ENCODE measurements at places on chromosomes 11 and 22.

DNA sequence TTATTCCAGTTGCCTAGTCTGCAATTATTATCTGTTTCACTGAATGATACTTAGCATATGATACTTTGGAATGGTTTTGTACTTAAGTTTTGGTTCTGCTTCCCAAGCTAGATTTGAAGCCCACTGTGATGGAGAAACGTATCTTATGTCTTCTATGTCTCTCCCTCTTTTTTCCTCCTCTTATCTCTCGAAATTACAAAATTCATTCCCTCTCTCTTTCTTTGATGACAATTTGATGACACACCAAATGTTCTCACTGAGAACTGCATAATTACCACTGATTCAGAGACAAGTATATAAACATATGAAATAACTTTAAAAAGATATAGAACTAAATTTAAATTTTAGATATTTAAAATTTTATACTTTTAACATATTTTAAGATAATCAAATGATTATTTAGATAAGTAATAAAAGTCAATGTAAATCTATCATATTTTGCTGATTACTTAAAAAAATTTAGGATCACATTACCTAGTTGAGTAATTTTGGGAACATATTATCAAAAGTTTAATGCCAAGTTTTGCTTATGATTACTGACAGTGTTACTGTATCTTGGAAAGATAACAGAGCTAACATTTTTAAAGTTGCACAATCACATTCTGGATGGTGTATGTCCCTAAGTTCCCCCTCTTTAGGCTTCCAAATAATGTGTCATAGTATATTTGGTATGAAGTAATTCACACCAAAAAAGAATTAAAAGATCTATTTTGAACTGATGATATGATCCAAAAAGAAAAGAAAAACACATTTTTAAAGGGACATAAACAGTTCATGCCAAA is 255.3 kb downstream of the SBF2 start:
- no peak for DNase-seq

- DNase-seq, result no peak
These were observed 5.7 kb downstream of the SIRT3 start for GRCh38 chr11:230431-230830.

- DNase-seq, result no peak
These were observed 16.6 kb downstream of the OR10D3 start for GRCh38 chr11:124199702-124200101.

- no peak for DNase-seq
These were observed 52.7 kb downstream of the RTL6 start for GRCh38 chr22:44445307-44445680.

- DNase-seq, result no peak
These were observed 56.6 kb downstream of the LINC01488 start for GRCh38 chr11:69537855-69538640.

- no peak for DNase-seq
These were observed 380.1 kb downstream of the SHANK2 start for GRCh38 chr11:70872299-70872698.

- DNase-seq, result no peak
These were observed 28.3 kb upstream of the WNT11 start for GRCh38 chr11:76234416-76235232.

DNA sequence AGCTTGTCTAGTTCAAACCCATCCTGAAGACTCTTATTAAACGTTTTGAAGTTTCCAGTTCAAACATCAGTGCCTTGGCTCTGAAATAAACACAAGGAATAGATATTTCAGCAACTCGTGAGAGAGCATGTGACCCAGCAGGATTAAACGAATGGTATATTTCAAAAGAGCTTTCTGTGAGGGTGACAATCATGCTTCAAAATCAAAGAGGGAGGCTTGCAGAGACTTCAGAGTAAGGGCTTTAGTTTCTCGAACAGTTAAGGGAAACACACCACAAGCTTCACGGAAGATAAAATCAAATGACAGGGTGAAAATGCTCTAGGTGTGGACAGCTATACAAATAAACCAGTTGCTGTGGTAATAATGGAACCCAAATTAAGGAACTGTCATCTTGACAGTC is 1.4 kb downstream of the HPS4 start:
- no peak for DNase-seq

DNA sequence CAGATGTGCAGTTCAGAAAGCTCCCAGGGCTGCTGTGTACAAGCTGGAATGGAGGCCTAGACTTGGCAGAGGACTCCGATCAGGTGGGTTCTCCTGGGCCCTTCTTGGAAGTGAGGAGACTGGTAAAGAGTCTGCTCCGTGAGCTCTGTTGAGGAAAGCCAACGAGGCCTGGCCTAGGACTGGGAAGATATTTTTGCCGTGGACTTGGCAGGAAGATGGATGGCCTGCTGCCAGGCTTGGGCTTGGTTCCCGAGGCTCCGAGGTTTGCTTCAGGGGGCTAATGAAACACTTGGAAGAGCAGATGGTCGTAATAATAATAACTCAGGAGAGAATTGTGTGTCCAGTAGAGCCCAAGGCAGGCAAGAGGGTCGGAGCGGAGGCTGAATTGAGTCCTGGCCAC is 3.9 kb downstream of the GALR3 start:
- no peak for DNase-seq

DNA sequence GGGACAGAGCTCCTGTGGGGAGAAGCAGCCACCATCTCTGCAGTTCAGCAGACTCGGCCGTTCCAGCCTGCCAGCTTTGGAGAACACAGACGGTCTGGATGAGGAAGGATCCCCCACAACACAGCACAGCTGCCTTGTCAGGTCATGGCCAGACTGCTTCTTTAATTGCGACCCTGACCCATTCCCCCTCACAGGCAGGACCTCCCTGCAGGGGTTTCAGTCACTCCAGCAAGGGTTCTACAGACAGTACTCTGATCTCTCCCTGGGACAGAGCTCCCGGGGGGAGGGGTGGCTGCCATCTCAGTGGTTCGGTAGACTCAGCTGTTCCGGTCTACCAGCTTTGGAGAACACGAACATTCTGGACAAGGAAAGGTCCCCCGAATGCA is 173.5 kb downstream of the TTC28 start:
- no peak for DNase-seq

DNA sequence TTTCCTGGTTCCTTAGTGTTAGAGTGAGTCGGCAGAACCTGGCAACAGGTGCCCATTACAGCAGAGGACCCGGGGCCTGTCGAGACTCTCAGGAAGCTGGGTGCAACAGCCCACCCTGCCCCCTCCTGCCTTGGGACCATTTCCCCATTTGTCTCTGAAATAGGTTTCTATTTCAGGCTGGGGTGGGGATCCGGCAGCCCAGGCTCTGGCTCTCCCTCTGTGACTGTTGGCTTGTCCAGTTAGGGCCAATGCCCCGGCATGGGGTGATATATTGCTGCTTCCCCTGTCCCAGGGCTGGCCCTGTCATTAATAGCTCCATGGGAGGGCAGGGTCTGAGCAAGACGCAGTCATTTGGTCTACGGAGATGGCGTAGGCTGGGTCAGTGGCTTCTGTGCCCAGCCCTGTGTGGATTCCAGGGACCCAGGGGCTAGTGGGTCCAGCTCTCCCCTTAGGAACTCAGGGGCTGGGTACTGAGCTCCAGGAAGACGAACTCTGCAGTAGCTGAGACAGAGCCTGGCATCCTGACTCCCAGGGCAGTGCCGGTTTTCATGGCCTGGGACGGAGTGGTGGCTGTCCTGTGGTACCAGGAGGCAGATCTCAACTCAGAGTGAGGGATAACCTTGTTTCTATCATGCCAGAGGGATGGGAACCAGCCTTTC is 2.7 kb downstream of the P2RY6 start:
- no peak for DNase-seq

DNA sequence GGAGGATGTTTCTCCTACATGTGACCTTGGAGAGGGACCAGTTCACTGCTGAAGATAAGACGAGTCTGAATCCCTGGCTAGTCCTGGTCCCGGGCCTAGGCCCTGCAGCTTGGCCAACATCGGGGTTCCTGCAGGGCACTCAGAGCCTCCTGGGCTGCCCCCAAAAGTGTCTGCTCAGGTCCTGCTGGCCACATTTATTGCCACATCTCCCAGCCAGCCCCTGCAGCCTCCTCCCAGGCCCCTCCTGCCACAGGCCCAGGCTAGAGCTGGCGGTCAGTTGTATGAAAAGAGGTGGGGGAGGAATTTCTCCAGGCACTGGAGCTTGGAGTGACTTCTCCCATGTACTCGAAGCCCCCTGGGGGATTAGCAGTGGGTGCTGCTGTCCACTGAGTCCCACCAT is 56.5 kb upstream of the PPARA start:
- no peak for DNase-seq

DNA sequence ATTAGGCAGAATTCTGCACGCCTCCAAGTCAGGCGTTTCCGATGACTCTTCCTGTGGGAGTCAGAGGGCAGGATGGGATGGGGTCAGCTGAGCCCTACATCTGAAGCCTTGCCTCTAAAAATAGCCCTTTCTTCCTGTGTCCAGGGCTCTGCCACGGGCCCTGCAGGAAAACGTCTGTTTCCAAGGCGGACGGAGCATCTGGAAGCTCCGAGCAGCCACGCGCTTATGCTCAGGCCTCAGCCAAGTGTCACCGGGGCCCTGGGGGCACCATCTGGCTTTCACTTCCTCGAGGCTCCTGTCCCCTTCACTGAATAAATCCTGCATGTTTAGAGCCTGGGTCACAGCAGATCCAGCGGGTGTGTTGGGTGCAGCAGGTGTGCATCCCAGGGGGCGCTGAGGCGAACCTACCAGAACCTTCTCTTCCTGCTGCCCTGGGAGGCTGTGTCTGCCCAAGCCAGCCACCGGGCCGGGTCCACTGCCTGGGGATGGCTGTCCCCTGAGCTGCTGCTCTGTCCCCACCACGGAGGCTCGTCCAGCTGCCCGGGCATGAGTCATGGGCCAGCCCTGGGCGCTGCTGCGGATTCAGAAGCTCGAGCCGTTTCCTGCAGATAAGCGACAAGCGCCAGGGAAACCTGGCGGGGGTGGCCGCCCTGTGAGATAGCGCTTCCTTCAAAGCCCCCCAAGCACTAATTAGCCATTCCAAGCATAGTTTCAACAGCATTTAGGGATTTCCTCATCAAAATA is 32.0 kb upstream of the LINC01488 start:
- DNase-seq, result no peak

DNA sequence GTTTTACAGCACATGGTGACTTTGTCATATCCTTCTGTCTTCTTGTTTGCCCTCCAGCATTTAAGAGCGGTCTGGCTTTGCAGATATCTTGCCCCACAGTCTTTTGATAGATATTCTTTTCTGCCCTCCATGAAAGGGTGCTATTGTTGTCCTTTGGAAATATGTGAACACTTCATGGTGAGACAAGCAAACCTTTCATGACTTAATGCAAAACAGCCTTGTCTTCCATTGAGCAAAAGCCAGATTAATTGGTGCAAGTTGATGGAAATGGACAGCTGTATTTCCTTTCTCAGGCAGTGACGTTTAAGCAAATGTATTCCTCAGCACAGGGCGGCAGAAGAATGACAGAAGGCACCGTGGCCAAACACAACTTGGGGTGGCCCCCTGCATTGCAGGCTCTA is 4.4 kb downstream of the DCPS start:
- no peak for DNase-seq

DNA sequence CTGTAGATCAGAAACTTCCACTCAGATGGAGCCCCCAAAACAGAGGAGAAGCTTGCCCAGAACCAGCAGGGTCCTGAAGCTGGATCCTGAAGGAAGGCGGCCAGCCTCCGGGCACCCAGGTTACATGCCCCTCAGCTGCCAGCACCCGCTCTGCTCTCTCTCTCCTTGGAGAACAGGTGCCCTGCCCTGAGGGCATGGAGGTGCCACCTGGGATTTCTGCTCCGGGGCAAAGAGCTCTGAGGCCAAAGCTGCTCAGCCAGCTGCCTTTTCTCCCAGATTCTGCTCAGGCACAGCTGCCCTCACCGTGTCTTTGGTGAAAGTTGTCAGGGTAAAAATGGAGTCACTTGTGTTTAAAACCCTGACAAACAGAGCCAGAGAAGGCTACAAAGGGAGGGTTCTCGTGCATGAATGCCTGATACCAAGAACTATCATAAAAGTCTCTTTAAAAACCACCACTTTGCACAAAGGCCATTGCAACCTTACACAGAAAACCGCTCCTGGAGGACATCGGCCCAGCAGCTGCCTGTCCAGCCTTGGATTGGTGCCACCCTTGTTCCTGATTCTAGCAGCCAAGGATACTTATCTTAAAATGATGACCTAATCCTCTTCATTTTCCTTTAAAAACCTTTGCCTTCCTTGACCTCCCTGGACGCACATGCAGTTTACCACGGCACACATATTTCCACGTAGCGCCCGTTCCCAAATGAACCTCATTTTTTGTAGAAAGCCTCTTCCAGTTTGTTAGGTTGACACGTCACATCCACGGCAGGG is 140.0 kb downstream of the CACNA1I start:
- DNase-seq, result no peak

DNA sequence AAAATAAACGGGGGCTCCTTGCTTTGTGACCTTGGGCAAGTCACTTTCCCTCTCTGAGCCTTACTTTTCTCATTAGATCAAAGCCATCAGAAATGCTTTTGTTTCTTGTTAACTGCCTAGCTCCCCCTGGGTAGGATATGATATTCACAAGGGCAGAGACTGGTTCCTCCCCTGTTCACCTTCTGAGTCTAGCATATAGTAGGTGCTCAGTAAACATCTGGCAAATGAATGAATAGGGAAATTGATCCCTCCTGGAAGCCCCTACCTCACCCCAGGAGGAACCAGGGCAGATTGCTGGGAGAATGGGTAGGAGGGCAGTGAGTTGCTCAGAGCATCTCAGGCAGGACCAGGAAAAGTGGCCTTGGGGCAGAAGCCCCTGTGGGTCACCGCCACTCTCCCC is 6.6 kb upstream of the SAC3D1 start:
- DNase-seq, result no peak

- no peak for DNase-seq
These were observed 32.0 kb downstream of the SPECC1L start for GRCh38 chr22:24302591-24302990.

- no peak for DNase-seq
These were observed 52.8 kb downstream of the OSBP2 start for GRCh38 chr22:30747493-30747892.

DNA sequence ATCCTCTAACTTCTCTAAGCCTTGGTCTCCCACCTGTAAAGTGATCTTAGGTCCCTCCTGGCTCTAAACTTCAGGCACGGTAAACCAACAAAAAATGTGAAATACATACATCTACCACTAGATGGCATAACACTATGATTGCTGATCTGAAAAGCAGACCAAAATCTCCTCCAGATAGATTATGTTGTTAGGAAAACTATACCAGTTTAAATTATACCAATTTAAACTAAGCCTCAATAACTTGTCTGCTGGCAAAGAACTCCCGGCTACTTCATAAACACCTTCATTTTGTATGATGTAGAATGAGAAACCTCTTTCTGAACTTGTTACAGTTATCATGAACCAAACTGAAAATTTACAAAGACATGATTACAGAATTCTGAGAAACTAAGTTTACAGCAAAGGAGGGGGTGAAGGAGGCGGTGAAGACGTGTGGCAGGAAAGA is 85.9 kb downstream of the SBF2 start:
- DNase-seq, result no peak

- DNase-seq, result no peak
These were observed 19.2 kb downstream of the FAM118A start for GRCh38 chr22:45328822-45329529.
